Progenitor cell of endocrine pancreas (in vitro differentiated cells): ENCODE measurements at places on chromosomes 2 and 18. TPM values are rescaled to one million over a fixed set of nuclear protein-coding genes. Genes with fewer than 3 reads are reported as not detected.

ADAM23 gene
- 16.0 and 19.9 TPM in 2 replicates for total RNA-seq

ACVR1C gene
- total RNA-seq, result 2.4 TPM in 2 replicates

HJURP gene
- total RNA-seq, result 22.0 and 23.1 TPM in 2 replicates

AQP4 gene
- total RNA-seq, result 1.6 and 1.7 TPM in 2 replicates

DNA sequence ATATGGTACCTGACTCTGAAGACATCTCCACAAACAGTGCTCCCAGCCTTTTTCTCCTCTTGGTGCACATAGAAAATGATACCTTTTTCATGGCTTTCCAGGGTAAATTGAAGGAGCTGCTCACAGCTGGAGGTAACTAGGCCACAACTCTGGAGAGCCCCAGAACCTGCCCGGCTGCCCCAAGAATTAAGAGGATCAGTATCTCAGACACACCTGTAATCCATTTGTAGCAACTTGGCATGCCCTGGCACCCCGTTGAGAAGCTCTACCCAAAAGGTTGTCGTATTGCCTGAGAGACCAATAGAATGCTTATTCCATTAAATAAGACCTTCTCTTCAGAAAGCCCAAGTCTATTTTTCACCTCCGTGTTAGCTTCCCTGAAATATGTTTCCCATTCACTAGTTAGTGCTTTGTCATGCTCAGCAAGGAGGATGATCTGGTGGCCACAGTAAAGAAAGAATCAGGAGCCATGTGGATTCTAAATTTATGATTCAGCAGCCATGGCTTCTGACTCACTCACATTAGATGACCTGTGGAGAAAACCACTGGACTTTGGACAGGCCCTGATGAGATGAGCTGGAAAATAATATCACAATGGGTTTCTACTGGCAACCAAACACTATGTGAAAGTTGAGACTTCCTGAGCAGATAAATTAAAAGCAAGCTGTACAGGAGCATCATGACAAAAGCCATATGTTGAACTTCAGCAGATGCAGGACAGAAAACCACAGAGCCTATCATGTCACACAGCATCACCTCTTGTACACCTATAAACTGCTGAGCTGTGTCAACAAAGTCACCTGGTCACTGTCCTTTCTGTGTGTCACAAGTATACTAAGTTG lies 253.3 kb upstream of the OSR1 start:
- H3K36me3 ChIP-seq, result peaks cover 7% of the 10 kb centered on the region
- peaks cover 13% of the 10 kb centered on the region for H3K27me3 ChIP-seq
- no peak overlapping the region for H3K4me3 ChIP-seq
- no peaks in the 10 kb centered on the region for H3K4me1 ChIP-seq
- no peak overlapping the region for H3K27ac ChIP-seq

GRCh38 chr2:42835577-42836371 lies 43.4 kb upstream of the HAAO start:
- no peaks in the 10 kb centered on the region for H3K4me1 ChIP-seq
- no peak overlapping the region for H3K27ac ChIP-seq
- no peak overlapping the region for H3K4me3 ChIP-seq
- H3K36me3 ChIP-seq, result no peaks in the 10 kb centered on the region

GRCh38 chr2:25615920-25616319 lies 57.5 kb downstream of the DTNB start:
- DNase-seq, result no peak
- peaks cover 33% of the 10 kb centered on the region for H3K4me1 ChIP-seq
- peaks cover 16% of the 10 kb centered on the region for H3K36me3 ChIP-seq
- no peaks in the 10 kb centered on the region for H3K27me3 ChIP-seq

DNA sequence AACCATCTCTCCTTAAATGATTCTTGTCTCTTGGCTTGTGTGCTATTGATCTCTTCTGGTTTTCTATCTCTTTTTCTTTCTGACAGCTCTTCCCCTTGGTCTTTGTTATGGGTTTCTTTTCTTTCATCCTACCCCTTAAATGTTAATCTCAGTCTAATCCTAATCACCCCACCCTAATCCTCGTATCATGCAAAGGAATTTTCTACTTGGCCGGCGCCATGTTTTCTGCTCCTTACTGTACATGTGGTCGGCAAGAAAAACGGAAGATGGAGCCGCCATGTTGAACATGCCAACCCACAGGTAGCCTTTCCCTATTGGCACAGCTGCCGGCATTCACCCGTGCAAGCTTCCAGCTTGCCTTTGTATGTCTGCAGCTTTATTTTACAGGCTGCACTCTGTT lies 61.8 kb upstream of the VPS54 start:
- H3K27ac ChIP-seq, result no peak overlapping the region
- no peaks in the 10 kb centered on the region for H3K36me3 ChIP-seq
- H3K27me3 ChIP-seq, result peaks cover 4% of the 10 kb centered on the region
- no peak for DNase-seq

DNA sequence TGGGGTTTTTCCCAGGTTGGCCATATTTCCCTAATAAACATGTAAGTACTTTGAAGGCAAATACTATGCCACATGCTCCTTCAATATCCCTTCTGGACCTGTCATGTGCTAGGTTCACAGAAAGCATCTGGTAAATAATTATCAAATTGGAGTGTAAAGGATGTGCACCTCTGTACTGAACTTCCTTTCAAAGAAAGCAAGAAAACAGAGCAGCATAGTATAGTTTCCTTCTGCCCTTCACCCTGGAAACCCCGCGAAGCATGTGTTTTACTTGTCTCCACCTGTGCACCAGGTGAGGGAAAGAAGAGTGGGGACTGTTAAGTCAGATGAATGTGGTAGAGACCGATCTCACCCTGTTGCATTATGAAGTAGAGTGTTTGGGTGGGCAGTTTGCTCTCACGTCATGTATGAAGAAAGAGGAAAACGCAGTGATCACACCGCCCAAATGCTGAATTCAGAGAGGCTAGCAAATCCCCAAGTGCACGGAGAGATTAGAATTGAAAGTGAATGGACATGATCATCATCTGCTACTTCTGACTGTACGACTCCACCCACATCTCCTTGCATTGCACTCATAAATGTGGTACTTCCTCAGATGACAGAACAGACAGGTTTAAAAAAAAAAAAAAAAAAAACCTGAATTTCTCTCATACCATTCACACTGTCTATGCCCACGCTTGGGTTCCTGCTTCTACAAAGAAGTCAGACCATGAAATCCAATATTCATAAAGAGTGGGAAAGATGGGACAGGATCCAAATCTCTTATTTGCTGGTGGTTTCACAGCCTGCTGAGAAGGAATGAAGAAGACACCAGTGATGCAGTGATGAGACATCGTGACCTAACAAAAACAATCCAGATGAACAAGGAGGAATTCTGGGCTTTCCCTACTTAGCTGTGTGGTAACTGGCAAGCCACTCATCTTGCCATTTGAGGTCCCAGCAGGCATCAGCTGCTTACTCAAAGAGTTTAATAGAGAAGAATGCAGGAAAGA lies 448.6 kb downstream of the BCL11A start:
- no peaks in the 10 kb centered on the region for H3K36me3 ChIP-seq
- no peak overlapping the region for H3K4me3 ChIP-seq
- H3K27me3 ChIP-seq, result no peaks in the 10 kb centered on the region
